ENCODE measurements at places on chromosomes 2 and 18.

DNA sequence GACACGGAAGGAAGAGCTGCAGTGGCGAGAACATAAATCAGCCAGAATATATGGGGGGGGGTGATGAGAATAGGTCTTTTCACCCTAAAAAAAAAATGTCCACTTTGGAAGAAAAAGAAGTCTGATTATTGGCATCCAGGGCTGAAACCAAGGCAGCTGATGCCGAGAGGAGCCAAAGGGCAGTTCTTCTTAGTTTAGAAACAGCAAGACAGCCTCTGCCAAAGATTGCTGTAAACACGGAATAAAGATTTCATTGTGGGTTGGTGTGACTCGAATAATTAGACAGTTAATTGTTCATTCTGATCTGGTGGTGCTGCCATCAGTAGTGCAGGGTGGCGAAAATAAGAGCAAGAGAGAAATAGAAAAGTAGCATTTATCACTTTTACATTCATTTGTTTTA lies 3.5 kb downstream of the CDH20 start:
- no peak for DNase-seq

DNA sequence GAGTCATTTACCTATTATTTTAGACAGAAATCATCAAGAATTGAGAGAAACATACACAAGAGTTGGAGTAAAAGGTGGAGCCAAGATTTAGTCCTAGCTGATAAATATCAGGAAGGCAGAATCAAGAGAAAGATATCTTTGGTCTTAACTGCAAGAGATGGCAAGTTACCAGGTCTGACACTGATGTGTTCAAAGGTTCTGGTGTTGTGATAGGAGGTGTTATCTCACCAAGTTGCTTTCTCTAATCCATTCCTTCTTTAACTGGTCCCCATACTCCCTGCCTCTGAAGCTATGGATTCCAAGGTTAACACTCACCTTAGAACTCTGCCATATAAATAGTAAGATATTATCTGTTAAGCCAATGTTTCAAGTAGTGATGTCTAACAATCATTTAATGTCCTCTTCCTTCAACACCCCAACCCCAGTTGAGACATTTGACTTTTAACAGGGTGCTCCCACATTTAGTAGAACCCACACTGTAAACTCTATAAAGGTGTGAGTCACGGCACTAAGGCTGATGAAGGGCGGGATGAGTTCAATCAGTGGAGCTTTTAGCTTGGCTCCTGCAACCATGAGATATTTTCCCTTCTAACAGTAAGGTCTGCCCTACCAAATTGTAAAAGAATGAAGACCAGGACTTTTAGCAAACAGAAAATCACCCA lies 333.7 kb downstream of the RND3 start:
- DNase-seq, result no peak

GRCh38 chr2:151799886-151800292 lies 28.3 kb downstream of the ARL5A start:
- no peak for DNase-seq

DNA sequence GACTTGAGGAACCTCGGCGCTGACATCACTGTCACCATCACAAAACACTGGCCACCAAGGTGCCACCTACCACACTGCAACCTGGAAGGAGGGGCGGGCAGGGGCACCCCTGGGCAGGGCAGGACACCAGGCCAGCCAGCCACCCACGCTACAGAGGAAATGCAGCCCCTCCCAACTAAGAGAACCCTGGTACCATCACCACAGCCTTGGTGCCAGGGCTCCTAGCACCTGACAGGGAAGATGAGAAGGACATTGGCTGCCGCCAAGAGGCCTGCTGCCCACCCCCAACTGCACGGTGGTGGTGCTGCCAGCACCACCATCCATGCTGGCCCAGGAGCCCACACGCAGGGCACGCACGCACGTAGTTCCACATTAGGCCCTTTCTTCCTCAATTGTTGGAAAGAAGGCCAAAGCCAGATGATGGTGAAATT lies 88.7 kb downstream of the HDAC4 start:
- DNase-seq, result no peak
